Karpas-422 (cell line): ENCODE measurements at places on chromosomes 5 and 9.

DNA sequence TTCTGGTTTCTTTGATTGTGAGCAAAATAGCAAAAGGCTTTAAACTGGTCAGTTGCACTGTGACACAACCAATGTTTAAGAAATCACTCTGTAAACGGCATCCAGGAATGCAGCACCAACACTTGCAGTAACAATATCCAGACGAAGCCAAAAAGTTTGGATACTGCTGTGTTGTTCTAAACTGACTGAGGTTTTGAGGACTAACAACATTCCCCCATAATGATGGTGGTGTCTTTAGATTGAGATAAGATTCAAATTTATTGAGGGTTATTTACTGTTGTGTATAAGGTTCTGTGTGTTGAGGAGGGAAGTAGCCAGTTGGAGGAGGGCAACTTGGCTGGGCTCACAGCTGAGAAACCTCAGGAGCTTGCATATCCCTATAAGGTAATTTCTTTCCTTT, 353.6 kb downstream of the BNC2 start:
- no peaks in the 10 kb centered on the region for H3K4me1 ChIP-seq
- no peak overlapping the region for H3K27ac ChIP-seq
- H3K27me3 ChIP-seq: no peaks in the 10 kb centered on the region

DNA sequence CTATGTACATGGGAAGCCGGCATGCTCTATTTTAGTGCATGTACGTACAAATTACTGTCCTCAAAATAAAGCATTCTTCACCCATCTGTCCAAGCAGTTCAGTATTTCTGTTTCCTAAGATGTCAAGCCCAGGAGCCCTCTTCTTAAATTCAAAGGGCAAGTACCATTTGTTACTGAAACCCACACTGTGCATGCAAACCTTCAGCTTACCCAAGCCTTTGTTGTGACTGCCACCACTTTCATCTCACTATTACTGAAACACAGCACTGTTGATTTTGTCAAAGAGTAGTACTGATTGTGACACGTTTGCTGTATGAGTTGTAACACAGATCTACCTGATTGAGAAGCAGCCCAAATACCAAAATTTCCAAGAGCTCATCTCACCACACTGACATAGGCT, 390.4 kb upstream of the IZUMO3 start:
- no peaks in the 10 kb centered on the region for H3K36me3 ChIP-seq
- no peak overlapping the region for H3K4me3 ChIP-seq
- H3K27ac ChIP-seq: no peak overlapping the region
- H3K4me1 ChIP-seq: no peaks in the 10 kb centered on the region
- H3K27me3 ChIP-seq: no peaks in the 10 kb centered on the region

GRCh38 chr5:71862087-71862486, 143.0 kb downstream of the CARTPT start:
- no peak overlapping the region for H3K4me3 ChIP-seq
- H3K4me1 ChIP-seq: no peaks in the 10 kb centered on the region
- no peak overlapping the region for H3K27ac ChIP-seq
- H3K36me3 ChIP-seq: no peaks in the 10 kb centered on the region
- no peaks in the 10 kb centered on the region for H3K27me3 ChIP-seq
- DNase-seq: no peak

DNA sequence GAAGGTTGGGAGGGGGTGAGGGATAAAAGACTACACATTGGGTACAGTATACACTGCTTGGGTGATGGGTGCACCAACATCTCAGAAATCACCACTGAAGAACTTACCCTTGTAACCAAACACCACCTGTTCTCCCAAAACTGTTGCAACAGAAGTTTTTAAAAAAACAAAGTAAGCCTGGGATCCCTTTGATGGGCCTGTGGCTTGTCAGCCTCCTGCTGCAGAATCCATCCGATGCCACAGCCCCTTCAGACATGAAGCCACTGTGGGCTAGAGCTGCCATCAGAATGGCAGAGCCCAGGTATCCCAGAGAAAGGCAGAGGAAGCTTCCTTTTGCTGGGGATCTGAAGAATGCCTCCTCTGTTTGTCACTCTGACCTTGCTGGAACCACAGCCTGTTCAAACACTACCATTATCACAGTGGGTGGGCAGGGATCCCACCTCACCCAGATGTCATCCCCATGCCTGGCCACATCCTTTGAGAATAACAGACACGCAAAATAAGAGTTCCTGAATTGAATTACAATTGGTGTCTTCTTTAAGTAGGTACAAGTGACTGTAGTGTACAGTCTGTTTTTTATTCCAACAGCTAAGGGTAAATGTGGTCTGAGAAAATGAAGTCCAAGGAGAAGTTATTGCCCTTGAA, 78.1 kb upstream of the DIRAS2 start:
- DNase-seq: no peak
- H3K36me3 ChIP-seq: no peaks in the 10 kb centered on the region
- H3K4me1 ChIP-seq: no peaks in the 10 kb centered on the region
- H3K27me3 ChIP-seq: no peaks in the 10 kb centered on the region
- H3K4me3 ChIP-seq: no peak overlapping the region

GRCh38 chr5:149683964-149684363, 46.1 kb upstream of the PPARGC1B start:
- no peak for DNase-seq
- H3K36me3 ChIP-seq: no peaks in the 10 kb centered on the region
- no peak overlapping the region for H3K27ac ChIP-seq
- no peaks in the 10 kb centered on the region for H3K27me3 ChIP-seq

- H3K27me3 ChIP-seq: no peaks in the 10 kb centered on the region
- H3K4me3 ChIP-seq: no peak overlapping the region
- no peaks in the 10 kb centered on the region for H3K4me1 ChIP-seq
- no peak overlapping the region for H3K27ac ChIP-seq
- H3K36me3 ChIP-seq: no peaks in the 10 kb centered on the region
Observed at GRCh38 chr9:129493002-129493705, 127.7 kb downstream of the C9orf50 start.

DNA sequence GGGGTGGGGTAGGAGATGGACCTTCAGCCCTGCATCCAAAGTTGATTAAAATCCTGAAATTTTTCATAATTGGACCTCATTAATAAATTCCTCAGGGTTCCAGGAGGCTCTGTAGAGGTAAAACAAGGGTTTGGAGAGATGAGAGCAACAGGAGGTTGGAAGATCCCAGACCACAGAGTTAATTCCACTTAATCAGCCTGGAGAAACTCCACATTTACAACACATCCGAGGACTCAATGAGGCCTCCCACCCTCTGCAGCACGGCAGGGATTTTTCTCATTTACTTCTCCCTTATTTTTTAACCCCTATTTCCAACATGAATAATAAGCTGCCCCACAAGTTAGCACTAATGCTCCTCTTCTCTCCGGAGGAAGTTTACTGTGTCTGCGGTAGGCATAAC, 165.0 kb upstream of the MAP3K1 start:
- no peaks in the 10 kb centered on the region for H3K27me3 ChIP-seq
- H3K4me1 ChIP-seq: peaks cover 6% of the 10 kb centered on the region
- no peak overlapping the region for H3K4me3 ChIP-seq

DNA sequence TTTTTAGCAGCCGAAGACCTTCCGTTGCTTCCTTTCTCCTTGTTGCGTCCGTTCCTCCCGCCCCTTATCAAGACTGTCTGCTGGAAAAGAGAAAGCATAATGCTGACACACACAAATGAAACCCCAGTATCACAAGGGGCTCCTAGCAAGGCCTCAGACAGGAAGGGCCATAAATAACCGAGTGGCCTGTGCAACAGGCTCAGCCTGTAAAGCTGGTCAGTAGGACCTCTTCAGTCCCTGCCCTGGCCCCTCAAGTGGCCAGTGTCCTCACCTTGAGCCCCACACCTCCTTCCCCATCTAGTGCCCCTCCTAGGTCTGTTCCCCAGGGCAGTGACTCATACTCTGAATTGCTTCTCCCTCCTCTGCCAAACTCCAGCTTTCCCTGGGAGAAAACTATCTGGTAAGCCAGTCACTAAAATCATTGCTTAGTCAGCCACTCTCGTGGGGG, 174.6 kb upstream of the IL12B start:
- no peak overlapping the region for H3K4me3 ChIP-seq
- DNase-seq: no peak
- no peaks in the 10 kb centered on the region for H3K27me3 ChIP-seq
- no peaks in the 10 kb centered on the region for H3K36me3 ChIP-seq
- H3K27ac ChIP-seq: no peak overlapping the region

DNA sequence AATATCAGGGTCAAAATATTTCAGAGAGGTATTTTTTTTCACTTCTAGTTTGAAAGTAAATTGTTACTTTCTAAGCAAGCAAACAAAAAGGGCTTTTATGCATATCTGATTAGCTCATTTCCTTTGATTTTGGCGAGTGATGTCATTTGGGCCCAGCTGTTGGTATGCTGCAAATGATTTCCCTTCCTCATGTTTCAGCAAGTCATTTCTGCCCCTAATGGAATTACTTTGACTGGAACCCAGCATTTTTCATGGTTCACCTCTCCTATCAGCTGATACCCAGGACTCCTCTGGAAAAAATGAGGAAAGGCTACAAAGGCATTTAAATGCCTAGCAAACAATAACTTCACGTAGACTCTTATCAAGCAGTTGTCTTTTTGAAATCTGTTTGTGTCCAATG, 500.6 kb downstream of the EBF1 start:
- no peak overlapping the region for H3K27ac ChIP-seq
- H3K4me3 ChIP-seq: no peak overlapping the region

GRCh38 chr9:89054865-89055495, 63.7 kb downstream of the S1PR3 start:
- no peak overlapping the region for H3K27ac ChIP-seq
- H3K27me3 ChIP-seq: no peaks in the 10 kb centered on the region; the same call in 1 of the 2 replicates
- DNase-seq: no peak
- H3K4me3 ChIP-seq: no peak overlapping the region

DNA sequence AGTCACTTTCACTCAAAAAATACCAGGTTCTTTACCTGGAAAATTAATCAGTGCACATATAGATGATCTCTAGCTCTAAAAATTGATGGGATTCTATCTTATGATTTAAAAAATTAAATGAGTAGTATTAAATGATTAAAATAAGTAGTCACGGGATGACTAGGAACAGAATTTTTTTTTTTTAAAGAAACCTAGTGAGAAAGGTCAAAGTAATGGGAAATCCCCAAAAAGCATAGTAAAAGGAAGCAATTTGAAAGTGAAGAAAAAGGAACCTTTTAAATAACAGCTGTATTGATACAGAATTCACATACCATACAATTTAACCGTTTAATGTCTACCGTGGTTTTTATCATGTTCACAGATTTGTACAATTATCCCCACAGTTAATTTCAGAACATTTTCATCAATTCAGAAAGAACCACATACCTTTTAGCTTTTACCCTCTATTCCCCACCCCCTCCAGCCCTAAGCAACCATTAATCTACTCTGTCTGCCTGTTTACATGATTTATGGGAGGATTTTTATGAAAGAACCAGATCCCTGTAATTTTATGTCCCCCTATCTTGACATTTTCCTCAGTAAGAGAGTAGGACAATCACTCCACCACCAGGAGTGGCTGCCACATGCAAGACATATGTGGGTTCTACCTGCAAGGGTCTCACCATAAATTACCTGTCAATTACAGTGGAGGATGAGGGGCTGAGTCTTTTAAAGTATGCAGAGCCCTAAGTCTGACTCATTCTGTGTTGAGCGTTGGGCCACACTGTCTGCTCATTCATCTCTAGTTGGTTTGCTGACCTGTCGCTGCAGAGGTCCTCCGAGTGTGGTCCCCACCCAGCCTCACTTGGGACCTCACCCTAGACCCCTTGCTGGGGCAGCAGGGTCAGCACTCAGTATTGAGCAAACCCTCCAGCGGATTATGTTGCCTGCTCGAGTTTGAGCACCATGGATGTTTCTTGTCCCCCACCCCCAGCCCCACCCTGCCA, 16.0 kb downstream of the ANKRD33B start:
- H3K27me3 ChIP-seq: 0 out of 2 replicates have a peak, but pooled peaks cover 2% of the 10 kb centered on the region
- H3K36me3 ChIP-seq: no peaks in the 10 kb centered on the region
- H3K27ac ChIP-seq: no peak overlapping the region
- H3K4me1 ChIP-seq: peaks cover 28% of the 10 kb centered on the region
- no peak overlapping the region for H3K4me3 ChIP-seq

DNA sequence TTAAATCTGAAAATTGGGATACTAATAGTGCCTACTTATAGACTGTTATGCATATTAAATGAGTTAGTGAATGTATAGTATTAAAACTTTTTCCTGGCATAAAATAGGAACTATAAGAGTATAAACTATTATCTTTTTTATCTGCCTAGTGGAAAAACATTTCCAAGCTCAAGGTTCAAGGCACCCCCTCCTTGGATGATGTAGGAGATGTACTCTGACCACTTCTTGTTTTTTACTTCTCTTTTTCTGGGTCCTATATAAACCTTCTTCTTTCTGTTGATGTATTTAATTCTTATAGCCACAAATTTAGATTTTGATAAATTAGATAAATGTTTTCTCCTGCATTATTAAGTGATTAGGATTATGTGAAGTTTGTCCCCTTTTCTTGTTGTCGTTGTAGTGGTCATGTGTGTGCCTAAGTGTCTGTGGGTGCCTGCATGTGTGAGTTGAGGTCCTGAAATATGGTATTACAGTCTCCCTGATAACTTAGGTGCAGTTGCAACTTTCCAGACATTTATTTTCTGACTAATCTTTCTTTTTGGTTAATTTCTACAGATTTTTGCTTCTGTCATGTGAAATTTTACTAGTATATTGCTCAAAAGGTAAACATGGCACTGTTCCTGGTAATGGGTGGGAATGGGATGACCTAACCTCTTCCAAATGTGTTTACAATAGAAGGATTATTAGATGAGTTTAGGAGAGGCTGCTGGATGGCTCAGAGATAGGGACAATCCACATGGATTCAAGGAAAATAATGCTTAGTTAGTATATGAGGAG, 160.8 kb upstream of the CDKN2B start:
- peaks cover 24% of the 10 kb centered on the region for H3K4me1 ChIP-seq
- H3K4me3 ChIP-seq: no peak overlapping the region
- H3K36me3 ChIP-seq: no peaks in the 10 kb centered on the region
- DNase-seq: peak; percentile 49
- H3K27ac ChIP-seq: no peak overlapping the region
- no peaks in the 10 kb centered on the region for H3K27me3 ChIP-seq

DNA sequence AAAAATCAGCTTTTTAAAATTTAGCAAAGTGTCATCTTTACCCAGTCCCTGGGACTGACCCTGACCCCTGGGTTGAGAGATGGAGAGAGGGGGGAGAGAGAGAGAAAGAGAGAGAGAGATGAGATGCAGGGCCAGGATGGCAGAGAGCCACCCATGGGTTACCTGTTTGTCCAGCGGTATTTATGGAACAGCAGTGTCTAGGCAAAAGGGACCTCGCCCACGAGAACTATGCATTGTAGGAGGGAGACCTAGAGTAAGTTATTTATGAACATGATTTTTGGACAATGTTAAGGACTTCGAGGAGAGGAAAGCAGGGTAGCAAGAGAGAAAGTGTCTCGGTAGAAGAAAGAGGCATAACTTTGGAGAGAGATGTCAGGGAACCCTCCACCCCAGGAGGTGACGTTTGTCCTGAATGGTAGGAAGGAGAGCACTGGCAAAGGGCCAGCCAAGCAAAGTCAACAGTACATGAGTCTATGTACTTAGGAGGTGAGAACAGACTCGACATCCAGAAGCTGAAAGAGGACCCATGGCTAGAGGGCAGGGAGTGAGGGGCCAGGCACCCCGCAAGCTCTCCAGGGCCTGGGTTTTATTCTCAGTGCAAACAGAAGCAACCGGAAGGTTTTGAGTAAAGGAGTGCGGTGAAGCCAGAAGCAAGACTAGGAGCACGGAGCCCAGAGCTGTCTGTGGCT, 30.5 kb upstream of the MSX2 start:
- no peak overlapping the region for H3K4me3 ChIP-seq
- H3K36me3 ChIP-seq: no peaks in the 10 kb centered on the region
- no peak for DNase-seq
- no peaks in the 10 kb centered on the region for H3K27me3 ChIP-seq
- H3K27ac ChIP-seq: no peak overlapping the region
- H3K4me1 ChIP-seq: no peaks in the 10 kb centered on the region

- no peaks in the 10 kb centered on the region for H3K36me3 ChIP-seq
- peak; percentile 74 for DNase-seq
- peaks cover 25% of the 10 kb centered on the region for H3K4me1 ChIP-seq
- no peak overlapping the region for H3K4me3 ChIP-seq
Observed at GRCh38 chr9:133979273-133979920, 12.7 kb downstream of the VAV2 start.
